ENCODE measurements at places on chromosomes 12 and 14. TPM values are rescaled to one million over a fixed set of nuclear protein-coding genes. Genes with fewer than 3 reads are reported as not detected.

The FZD10 gene
- 1.1 TPM for total RNA-seq

The CCDC38 gene
- total RNA-seq: not detected

The PRH2 gene
- not detected for total RNA-seq

The CABP1 gene
- 2.3 TPM for total RNA-seq

The KLHDC1 gene
- 5.2 TPM for total RNA-seq

The OTOGL gene
- total RNA-seq: 0.20 TPM

The KCNC2 gene
- total RNA-seq: not detected

The ZDHHC22 gene
- 0.09 TPM for total RNA-seq

The TAC3 gene
- 0.52 TPM for total RNA-seq

The PTGR2 gene
- 13.4 TPM for total RNA-seq

The NTF3 gene
- total RNA-seq: 0.46 TPM

The ENTPD5 gene
- total RNA-seq: 43.1 TPM

The MAPKAPK5 gene
- total RNA-seq: 35.8 TPM

The FGF6 gene
- total RNA-seq: not detected

The C14orf180 gene
- total RNA-seq: 0.26 TPM

The KLHL33 gene
- total RNA-seq: 0.92 TPM

The TROAP gene
- total RNA-seq: 2.0 TPM

The KRT82 gene
- not detected for total RNA-seq

The EGLN3 gene
- 51.5 TPM for total RNA-seq

The LLPH gene
- 16.5 TPM for total RNA-seq

The ACVRL1 gene
- 37.1 TPM for total RNA-seq

The FAM90A1 gene
- total RNA-seq: 0.29 TPM

The FAM181A gene
- not detected for total RNA-seq

The RDH12 gene
- total RNA-seq: 166 TPM

The UNC79 gene
- total RNA-seq: 0.37 TPM

The SIX1 gene
- not detected for total RNA-seq

The SLC17A8 gene
- total RNA-seq: not detected

The TAS2R9 gene
- not detected for total RNA-seq

The GUCY2C gene
- total RNA-seq: 0.12 TPM

Data from mucosa of gallbladder (tissue), 1 donor.